ENCODE measurements at places on chromosomes 11 and 22.

DNA sequence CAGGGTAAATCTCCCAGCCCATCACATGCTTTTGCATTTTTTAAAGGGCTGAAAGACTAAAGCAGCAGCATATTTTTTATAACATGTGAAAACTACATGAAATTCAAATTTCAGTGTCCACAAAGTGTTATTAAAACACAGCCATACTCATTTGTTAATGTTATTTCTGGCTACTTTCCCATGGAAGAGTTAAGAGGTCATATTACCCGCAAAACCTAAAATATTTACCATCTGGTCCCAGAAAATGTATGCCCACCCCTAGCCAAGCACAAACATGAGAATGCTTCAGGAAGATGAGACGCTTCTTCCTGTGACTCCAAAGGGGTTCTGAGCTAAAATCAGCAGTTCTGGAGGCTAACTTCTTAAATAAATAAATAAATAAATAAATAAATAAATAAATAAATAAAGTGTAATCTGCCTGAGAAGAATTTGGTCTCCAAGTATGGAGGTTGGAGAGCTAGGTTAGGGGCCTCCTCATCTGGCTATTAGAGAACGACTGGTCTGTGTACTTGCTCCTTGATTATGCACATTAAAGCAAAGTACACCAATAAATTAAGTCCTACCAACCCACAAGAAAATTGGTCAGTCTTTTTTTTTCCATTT, 9.7 kb downstream of the IMMP1L start:
- DNase-seq: no peak

DNA sequence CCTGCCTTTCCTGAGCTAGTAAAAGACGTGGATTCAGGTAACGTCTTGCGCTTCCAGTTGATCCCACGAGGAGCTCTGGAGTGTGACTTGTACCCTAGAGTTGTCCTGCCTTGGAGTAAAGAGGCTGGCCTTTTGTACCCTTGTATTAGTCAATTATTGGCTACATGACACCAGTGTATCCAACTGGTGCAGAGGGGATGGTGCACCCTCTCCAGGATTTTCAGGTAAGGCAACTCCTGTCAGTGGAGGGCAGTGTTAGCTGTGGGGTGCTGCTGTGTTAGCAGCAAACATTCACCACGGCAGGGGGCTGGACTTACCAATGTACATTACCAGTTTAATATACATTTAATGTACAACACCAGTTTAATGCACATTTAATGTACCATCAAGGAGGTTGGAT, 233.5 kb downstream of the MIAT start:
- no peak for DNase-seq

DNA sequence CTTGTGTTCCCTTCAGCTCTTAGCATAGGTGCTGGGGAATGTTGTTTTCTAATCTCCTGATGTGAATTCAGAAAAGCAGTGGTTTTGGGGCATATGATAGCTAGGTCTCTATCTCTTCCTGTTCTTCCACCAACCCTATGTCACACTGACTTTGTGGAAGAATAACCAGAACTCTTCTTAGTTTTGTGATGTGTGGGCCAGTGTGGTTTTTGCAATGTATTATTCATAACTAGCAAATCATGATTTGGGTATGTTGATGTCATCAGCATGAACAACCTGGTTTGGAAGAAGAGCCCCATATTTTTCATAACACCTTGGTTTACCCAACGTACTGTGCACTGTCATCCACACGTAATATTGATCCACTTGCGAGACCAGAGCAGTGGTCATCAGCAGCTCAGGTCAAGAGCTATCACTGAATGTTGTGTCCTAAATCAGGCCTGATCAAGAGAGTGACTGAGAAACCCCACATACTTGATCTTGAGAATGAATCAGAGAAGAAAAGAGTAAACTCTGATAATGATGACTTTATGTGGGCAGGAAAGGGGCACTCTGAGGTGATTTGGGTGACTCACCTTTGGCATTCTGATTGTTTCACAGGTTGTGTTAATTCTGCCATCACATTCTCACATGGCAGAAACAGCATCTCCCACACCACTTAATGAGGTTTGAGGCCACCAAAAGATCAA, 19.4 kb upstream of the MS4A6E start:
- DNase-seq: no peak

- DNase-seq: no peak
These were observed 181.1 kb upstream of the SESN3 start for GRCh38 chr11:95412074-95412473.

DNA sequence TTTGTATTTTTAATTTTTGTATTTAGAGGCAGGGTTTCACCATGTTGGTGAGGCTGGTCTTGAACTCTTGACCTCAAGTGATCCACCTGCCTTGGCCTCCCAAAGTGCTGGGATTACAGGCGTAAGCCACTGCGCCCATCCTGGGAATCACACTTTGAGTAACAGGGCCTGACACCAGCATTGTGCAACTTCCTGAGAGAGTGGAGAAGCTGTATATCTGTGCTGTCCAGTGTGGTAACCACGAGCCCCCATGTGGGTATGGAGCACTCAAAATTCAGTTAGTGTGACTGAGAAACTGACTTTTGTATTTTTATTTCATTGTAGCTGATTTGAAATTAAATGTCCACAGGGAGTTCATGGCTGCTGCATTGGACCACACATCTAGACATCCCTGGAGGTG, 36.2 kb downstream of the MPPED1 start:
- DNase-seq: no peak

DNA sequence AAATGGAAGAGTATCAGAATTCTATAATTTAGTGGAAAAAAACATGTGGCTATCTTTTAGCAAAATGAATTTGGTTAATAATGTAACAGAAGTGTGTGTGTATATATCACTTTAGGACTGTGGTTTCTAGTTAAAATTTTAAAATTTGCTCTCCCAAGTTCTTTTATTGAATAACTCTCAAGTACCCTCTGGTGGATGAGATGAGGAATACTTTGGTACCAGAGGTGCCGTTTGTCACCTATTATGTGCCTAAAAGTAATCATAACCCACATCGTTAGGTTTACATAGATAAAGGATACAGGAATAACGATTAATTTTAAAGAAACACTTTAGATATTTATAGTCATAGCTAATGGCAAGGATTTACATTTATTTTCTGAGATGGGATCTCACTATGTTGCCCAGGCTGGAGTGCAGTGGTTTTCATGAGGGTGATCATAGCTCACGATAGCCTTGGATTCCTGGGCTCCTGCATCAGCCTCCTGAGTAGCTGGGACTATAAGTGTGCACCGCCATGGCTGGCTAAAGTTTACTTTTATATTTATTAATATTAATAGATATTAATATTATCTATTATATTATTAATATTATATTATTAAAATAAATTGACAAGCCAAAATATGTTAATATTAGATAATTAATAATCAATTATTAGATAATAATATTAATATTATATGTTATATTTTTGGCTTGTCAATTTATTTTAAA, 66.7 kb upstream of the CAPRIN1 start:
- DNase-seq: no peak

DNA sequence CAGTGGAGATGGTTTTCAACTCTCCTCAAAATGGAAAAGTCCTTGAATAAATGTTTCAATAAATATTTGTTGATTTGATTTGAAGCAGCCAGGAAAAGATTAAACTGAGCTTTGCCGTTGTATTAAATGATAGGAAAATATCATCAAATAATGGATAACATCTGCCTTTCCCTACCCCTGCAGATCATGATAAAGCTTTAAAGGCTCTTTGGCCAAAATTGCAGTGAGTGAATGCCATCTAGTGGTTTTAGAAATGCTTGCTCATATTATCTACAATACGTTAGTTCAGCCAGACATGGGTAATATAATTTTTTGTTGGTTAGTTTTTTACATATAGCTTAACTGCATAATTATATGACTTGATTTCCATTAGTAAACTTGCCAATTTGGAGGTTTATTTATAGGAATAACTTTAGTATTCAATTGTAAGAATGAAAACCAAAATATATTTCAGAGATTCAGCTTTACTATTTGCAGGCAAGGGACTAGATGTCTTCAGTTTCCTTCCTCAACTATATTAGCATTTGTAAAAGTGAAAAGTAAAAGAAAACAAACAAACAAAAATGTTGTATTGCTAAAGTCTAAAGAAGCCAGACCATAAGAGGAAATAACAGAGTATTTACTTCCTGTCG, 159.2 kb downstream of the MSANTD4 start:
- DNase-seq: peak; percentile 14

- DNase-seq: no peak
These were observed 19.6 kb downstream of the CHID1 start for GRCh38 chr11:890794-891540.

GRCh38 chr11:124643042-124643604, 20.5 kb downstream of the TBRG1 start:
- no peak for DNase-seq

GRCh38 chr22:45968751-45969413, 8.1 kb downstream of the WNT7B start:
- DNase-seq: no peak

DNA sequence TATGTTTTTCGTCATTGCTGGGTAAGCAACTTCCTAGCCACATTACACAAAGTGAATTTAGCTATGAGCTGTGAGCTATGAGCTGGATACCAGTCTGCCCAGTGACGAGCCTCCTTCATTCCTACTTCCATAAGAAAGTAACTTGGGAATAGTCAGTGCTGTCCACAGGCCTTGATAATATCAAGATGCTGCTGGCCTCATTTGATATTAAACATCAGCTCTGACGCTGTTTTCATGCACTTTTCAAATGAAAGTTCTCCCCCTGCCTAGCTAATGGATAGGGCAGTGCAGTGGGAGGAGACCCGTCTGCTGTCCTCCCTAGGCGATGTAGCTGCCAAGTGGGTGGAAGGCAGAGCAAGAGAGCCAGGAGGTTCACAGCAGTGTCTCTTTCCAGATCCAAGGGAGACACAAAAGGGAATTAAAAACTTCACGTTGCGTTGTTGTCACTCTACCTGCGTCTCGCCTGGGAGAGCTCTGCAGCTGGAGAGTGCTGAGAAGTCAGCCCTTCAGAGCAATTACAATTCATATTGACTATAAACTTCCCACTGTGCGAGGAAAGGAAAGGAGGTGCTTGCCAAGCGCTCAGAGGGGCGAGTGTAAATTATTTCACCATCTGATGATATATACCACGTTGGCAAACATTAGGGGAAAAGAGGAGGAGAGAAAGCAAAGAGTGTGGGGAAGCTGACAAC, 861.4 kb downstream of the NTM start:
- DNase-seq: no peak

DNA sequence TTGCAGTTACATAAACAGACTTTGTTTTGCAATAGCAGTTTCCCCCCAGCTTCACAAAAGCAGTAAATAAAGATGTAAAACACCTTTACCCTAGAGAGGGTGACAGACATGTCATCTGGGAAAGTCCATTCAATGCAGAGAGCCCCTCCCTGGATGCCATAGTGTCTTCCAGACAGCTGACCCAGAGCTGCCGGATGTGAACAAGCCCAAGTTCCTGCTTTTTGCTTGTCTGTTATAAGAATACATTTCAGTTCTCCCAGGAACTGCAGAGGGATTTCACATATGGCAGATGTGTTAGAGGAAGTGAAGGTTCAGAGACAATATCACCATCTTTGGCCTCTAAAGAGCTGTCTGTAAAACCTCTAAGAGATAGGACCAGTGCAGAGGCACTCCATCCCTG, 48.9 kb downstream of the RELT start:
- DNase-seq: no peak

- DNase-seq: peak; percentile 40
These were observed 30.5 kb upstream of the GCAT start for GRCh38 chr22:37777122-37777687.

GRCh38 chr11:110435780-110436717, 6.3 kb downstream of the FDX1 start:
- DNase-seq: no peak

DNA sequence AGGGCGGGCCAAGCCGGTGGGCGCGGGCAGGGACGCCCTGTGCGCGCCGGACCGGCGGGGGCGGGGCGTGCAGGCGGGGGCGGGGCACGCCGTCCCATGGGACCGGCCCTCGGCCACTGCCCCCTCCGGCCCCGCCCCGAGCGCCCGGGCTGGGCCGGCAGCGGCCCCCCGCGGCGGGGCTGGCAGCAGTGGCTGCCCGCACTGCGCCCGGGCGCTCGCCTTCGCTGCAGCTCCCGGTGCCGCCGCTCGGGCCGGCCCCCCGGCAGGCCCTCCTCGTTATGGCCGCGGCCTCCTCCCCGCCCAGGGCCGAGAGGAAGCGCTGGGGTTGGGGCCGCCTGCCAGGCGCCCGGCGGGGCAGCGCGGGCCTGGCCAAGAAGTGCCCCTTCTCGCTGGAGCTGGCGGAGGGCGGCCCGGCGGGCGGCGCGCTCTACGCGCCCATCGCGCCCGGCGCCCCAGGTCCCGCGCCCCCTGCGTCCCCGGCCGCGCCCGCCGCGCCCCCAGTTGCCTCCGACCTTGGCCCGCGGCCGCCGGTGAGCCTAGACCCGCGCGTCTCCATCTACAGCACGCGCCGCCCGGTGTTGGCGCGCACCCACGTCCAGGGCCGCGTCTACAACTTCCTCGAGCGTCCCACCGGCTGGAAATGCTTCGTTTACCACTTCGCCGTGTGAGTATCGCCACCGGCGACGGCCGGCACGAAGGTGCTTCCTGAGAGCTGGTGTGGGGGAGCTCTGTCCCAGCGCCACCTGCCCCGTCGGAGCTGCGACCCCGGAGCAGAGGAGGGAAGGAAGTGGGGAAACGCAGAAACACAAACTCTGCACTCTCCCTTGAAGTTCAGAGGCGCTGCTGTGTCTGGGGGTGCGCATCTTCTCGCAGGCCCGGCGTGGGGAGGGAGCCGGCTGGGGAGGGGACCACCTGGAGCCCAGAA, at the start of gene KCNQ1:
TSS of gene KCNQ1 (plus strand) at position 188 of the 925 bp plus-strand sequence. CDS start at position 279, 91 bp downstream.
- no peak for DNase-seq
